Body of pancreas (tissue), 4 donors: ENCODE measurements at places on chromosomes 2 and 18. TPM values are rescaled to one million over a fixed set of nuclear protein-coding genes. Genes with fewer than 3 reads are reported as not detected.

GRCh38 chr2:12317814-12318426, 398.8 kb upstream of the TRIB2 start:
- no peak for DNase-seq

Gene CNRIP1
- total RNA-seq: 2.6 TPM

GRCh38 chr18:49839012-49839411, 25.7 kb upstream of the ACAA2 start:
- no peak for DNase-seq

Gene CRYGC
- total RNA-seq: not detected

Gene CARF
- total RNA-seq: 8.0 TPM
